ENCODE measurements at places on chromosomes 2 and 18.

GRCh38 chr2:122033778-122034177, 278.3 kb downstream of the TSN start:
- DNase-seq: no peak

DNA sequence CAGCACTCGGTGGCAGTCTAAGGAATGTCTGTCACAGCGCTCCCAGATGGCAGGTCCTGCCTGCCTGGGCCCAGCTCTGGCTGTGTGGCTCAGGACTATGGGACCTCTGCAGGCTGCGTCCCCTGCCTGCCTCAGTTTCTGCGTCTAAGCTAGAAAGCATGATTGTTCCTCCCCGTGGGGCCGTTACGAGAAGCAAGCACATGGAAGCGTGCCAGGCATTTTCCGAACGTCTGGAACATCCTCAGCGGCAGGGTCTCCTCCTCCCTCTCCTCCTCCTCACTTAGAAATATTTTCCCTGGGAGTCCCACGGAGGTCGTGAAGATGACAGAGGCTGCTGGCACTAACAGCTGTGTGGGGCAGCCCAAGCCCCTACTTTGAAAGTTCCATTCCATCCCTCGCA, 43.3 kb downstream of the LRRFIP1 start:
- DNase-seq: peak; percentile 37

GRCh38 chr2:173583196-173583595, 228.5 kb downstream of the CDCA7 start:
- no peak for DNase-seq

DNA sequence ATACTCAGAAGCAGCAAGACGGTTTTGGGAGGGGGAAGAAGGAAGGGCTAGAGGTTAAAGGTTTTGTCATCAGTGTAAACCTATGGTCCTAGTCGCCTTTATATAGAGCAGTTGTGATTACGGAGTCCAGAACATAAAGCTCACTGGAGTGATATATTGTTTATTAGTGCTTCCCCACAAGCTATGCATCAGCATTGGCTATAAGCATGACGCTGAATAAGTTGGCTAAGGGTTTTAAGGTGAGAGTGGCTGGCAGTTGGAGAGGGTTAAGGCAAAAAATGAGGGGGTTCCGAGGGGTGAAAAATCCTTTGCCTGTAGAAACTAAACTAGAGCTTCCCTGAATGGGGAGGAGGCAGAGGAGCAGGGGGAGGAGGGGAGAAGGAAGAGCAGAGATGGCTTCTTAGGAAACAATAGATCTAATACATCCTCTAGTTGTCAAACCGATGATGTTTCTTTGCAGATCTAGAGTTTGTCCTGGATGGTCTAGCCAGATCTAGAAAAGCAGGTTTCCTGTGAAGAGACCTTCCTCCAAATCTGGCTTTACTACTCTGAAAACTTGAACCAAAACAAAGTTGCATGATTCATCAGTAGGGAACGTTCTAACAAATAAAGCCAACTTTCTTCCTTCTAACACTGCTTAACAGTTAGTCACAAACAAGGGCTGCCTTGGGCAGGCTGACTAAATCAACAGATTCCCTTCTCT, 2.5 kb downstream of the KLF7 start:
- no peak for DNase-seq

GRCh38 chr2:8255448-8255800, 426.4 kb upstream of the ID2 start:
- DNase-seq: no peak

GRCh38 chr2:211944572-211944971, 594.0 kb downstream of the ERBB4 start:
- DNase-seq: no peak

GRCh38 chr2:68938938-68939337, 13.8 kb downstream of the GKN2 start:
- DNase-seq: no peak

GRCh38 chr2:239271471-239271870, 129.3 kb downstream of the HDAC4 start:
- DNase-seq: peak; percentile 20

DNA sequence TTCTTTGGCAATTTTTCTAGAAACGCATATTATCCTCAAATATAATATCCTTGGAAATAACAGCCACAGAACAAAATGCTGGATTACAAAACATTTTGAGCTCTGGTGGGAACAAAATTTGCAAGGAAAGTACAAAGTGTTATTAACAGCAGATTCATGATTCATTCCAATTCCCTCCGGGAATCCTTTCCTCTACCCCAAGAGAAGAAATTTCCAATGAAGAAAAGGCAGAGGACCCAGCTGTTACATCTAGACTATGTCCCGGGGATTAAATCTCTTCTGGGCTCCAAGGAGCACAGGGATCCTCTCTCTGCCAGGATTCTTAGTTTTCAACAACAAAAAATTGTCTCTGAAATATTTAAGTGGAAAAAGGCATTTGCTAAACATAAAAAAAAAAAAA, 51.6 kb upstream of the TMEFF2 start:
- DNase-seq: no peak

- DNase-seq: no peak
Measured at GRCh38 chr18:36887114-36887513, 58.2 kb downstream of the KIAA1328 start.

GRCh38 chr2:202072226-202072625, 829 bp upstream of the KIAA2012 start:
- peak; percentile 55 for DNase-seq

DNA sequence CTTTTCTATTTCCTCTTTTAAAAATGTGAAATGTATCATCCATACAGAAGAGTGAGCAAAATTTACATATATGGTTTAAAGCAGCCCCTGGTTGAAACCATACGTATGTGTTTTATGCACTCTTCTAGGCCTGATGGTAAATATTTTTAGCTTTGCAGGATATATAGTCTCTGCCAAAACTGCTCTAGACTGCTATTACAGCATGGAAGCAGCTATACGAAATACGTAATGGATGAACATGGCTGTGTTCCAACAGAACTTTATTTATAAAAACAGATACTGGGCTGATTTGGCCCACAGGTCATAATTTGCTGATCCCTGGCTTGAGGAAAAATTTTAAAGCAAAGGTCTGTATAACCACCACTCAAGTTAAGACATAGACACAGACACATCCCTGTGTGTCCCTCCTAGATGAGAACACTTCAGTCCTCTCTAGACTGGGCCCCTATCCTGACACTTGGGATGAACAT, 42.5 kb upstream of the ATP8B1 start:
- no peak for DNase-seq

DNA sequence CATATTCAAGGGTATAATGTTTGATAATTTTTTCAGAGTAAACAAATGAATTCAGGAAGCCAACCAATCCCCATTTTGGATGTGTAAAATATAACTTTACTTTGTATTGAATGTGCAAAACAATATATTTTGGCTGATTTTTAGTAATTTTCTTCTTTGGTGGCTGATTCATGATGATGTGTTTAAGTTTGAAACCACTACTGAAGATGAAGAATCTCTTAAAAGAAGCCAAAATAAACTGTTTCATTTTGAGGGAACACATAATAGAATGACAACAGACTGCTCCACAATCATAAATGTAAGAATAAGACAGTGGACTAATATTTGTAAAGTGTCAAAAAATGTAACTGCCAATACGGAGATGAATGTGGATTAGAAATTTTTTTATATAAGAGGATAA, 52.5 kb upstream of the TRIM43 start:
- DNase-seq: no peak

DNA sequence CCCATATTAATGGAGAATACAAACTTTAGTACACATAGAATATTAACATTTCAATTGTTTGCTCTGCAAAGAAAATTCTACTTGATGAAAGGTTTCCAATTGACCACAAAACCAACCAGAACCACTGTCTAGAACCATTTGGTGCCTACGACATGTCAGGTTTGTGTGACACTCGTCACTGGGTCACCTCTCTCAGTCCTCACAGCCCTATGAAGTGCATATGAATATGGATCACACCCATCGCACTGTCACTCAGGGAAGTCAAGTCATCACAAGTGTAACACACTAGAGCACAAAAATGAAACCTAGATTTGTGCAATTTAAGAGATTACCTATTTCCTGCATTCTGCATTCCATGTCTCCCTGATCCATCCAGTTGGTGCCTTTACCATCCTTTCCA, 43.7 kb downstream of the PTPN2 start:
- DNase-seq: no peak

DNA sequence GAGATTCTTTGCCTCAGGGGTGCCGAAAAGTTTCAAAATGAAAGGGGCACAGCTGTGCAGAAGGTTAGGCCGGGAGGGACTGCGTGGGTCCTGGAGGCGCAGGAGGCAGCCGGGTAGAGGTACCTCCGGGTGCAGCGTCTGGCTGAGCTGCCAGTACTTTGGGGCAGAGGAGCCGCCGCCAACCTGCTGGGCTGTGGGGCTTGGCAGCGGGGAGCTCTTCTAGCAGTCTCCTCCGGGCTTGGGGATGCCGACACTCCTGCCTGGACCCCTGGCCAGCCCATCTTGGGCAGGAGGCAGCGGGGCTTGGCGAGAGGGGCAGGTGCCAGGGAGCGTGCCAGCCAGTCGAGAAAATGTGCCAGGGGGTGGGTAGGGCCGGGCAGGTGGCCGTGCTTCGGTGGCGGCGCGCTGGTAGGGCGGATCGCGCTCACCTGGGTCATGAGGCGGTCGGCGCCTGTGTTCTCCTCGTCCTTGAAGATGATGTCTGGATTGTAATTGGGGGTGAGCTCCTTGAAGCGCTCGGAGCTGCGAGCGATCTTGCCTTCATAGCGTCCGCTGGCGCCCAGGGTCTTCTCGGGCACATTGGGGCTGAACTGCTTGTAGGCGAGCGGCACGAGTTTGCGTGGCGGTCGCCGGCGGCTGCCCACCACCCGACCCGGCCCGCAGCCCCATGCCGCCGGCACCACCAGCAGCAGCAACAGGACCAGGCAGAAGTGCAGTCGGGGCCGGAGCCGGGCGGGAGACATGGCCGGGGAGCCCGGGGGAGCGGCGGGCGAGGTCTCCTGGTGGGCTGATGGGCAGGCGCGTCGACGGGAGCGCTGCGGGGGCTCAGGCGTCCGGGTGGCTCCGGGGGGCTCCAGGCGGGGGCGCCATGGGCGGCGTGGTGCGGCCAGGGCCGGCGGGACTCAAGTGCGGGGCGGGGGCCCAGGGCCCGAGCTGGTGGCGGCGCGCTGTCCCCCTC, 717 bp downstream of the IHH start:
- peak; percentile 56 for DNase-seq

DNA sequence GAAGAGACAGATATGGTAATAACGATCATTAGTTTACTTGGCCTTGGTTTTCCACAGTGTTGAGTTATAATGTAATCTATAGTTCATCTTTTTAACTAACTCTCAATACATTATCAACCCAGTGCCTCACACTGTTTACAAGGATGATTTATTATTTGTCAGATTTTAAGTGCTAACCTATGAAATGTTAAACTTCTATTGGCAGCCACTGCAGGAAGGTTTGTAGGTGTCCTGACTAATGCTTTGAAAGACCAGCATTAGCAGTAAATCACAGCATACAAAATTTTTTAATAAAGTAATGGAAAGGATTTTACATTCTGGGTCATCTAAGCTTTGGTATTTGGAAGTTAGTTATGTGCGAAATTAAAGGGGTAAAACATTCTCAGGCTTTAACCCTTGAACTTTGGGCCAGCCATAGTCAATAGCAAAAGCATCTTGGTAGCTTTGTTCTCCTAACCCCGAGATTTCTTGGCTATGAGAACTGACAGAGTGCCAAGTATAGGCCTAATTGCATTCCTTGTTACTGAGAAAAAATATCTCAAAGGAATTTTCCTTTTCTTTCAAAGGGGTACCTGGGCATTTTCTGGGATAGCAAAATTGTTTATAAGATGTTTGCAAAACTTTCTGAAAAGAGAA, 30.6 kb downstream of the SPATS2L start:
- DNase-seq: no peak

DNA sequence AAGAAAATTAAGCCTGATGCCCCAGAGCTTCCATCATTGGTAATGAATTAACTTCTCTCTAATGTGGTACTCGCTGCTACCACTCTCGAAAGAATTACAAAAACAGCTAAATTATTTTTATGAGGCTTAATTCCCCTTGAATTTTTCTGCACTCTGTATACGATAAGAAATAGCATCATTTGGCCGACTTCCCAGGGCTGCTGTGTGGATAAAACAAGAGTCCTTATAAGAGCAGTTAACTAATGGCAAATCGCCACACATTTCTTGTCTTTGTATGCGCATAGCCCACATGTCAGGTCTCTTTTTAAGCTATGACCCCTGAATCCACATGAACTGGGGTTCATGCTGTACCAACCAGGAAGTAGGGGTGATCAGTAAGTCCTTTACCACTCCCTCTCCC, 668.4 kb downstream of the TMEM182 start:
- no peak for DNase-seq

GRCh38 chr2:218168635-218169462, 2.1 kb upstream of the CXCR1 start:
- DNase-seq: peak; percentile 73

GRCh38 chr2:62370321-62371250, 135.4 kb downstream of the TMEM17 start:
- no peak for DNase-seq

GRCh38 chr2:101776172-101777043, 78.9 kb downstream of the MAP4K4 start:
- no peak for DNase-seq

DNA sequence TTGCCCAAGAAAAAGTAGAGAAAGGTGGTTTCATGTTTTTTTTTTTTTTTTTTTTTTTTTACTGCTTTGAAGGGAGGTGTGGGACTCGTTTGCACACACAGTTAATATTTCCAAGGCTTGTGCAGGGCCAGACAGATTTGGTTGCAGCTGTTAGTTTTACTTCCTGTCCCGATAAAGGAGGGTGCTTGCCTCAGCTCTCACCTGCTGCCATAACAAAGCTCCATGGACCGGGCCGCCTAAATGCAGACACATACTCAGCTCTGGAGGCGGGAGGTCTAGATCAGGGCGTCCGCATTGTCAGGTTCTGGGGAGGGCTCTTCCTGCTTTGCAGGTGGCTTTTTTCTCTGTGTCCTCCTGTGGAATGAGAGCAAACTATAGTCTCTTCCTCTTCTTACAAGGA, 69.9 kb downstream of the ODC1 start:
- no peak for DNase-seq

DNA sequence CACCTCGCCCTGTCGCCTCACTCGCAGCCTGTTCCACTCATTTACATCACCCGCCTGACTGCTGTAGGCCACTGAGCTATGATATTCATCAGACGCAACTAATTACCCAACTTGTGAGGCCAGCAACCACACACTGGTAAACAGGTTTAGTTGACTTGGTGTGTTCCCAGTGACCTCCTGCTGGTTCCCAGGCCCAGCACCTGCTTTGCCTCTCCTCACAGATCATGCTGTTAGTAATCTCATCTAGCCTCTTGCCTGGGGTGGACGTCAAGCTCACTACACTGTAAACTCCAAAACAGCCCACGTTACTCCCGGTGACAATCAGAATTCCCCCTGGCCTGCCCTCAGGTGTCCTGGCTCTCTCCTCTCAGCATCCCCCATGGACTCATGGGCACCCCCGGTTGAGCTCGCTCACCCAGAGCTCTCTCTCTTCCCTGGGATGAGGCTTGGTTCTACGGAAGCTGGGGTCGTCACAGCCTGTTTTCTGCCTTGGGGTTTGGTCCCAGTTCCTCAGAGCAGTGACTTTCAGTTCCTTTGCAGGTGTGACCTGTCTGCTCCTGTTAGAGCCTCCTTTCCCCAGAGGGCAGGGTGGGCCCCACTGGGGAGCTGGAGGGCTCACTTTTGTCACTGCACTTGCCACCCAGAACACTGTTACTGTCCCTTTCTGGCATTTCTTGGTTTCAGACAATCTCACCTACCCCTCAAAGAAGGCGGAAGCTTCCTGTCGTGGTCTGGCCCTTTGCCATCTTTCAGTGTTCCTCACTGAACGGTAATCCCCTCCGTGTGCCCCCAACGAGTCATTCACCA, 40.3 kb downstream of the INPP5D start:
- DNase-seq: no peak

GRCh38 chr2:233807966-233808935, 30.1 kb downstream of the MROH2A start:
- peak; percentile 29 for DNase-seq

Measured in ecto neural progenitor cell (in vitro differentiated cells).